ENCODE measurements at places on chromosomes 5 and 9.

GRCh38 chr9:20771729-20772128, 87.7 kb downstream of the FOCAD start:
- DNase-seq = no peak

DNA sequence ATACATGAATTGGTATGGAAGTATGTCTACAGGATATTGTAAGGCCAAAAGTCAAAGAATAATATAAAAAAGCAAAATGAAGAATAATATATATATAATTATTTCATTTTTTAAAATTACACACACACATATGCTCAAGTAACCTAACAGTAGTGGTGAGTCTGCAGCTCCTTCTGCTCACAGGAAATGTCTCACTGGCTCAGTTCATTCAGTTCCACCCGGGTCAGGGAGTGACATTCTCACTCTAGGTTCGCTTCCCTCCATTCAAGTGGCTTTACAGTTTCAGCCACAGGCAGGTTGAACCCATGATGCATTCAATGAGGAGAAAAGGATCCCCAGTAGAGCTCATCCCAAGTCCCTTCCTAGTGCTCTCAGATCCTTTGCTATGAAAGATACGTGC, 90.8 kb downstream of the SUSD1 start:
- no peak for DNase-seq

GRCh38 chr5:62596096-62596495, 17.5 kb downstream of the LRRC70 start:
- no peak for DNase-seq

- no peak for DNase-seq
Measured at GRCh38 chr5:57383093-57383861, 99.3 kb downstream of the ACTBL2 start.

- DNase-seq = no peak
Measured at GRCh38 chr5:52582313-52582712, 205.4 kb upstream of the ITGA1 start.
